ENCODE measurements at places on chromosomes 1 and 21. TPM values are rescaled to one million over a fixed set of nuclear protein-coding genes. Genes with fewer than 3 reads are reported as not detected.

DNA sequence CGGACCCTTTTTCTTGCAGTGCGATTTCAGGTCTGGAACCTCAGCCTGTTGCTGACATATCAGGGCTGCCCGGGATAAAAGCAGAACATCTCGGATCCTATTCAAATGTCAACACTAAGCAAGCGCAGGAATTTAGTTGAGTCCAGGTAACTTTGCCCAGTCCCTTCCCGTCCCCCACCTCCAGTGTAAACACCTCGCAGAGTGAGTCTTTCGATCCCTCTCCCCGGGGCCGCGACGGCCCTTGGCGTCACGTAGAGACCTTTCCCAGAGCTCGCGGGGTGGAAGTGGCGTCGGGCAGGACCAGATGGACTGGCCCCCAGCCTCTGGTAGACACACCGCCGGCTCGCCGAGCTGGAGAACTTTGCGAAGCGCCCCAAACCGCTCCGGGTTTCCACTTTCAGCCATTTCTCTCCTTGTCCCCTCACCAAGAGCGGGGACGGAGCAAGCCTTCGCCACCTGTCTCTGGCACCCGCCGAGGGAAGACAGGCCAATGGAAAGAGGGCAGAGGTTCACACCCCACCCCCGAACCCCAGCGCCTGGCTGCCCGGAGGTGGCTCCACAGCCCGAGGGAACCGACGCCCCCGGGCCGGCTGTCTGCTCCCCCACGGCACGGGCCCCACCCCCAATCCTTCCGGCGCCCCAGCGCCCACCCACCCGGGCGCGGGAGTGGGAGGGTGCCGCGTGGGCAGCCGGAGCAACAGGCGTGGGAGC is 570 bp downstream of the KCND3 start:
- DNase-seq, result no peak

GRCh38 chr1:97926017-97926708 is 5.3 kb upstream of the DPYD start:
- DNase-seq, result no peak

- DNase-seq, result no peak
Measured at GRCh38 chr1:53543130-53543777, 84.1 kb downstream of the DMRTB1 start.

GRCh38 chr1:4573526-4573925 is 80.9 kb upstream of the AJAP1 start:
- no peak for DNase-seq

DNA sequence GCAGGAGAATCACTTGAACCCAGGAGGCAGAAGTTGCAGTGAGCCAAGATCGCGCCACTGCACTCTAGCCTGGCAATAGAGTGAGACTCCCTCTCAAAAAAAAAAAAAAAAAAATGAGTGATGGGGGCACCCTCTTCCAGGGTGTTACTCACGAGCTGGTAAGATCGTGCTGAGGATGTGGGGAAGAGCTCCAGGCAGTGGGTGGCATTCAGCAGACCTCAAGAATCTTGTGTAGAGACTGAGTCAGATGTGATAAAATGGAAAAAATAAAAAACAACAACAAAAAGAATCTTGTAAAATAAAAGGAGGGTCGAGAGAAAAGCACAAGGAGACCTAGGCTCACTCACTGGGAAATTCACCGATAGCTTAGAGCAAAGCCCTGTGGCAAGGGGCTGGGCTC is 38.5 kb downstream of the EPHA2 start:
- DNase-seq, result no peak

GRCh38 chr1:238139713-238140112 is 249.0 kb upstream of the ZP4 start:
- no peak for DNase-seq

- no peak for DNase-seq
Measured at GRCh38 chr1:165467706-165468105, 22.8 kb upstream of the RXRG start.

DNA sequence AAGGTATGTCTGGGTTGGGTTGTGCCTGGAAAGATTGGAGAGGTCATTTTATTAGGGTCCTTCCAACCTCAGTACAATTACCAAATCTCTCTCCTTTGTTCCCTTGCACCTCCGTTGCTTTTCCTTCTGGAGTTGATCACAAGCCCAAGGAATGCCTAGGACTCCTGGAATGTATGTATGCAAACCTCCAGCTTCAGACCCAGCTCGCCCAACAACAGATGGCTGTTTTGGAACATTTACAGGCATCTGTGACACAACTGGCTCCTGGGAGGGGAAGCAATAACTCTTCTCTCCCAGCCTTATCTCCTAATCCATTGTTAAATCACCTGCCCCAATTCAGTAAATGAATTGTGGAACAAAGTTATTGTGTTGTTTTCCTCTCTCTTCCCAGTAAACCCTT is 8.3 kb downstream of the TSACC start:
- no peak for DNase-seq

- no peak for DNase-seq
Measured at GRCh38 chr1:51327386-51327785, 3.0 kb downstream of the TTC39A start.

DNA sequence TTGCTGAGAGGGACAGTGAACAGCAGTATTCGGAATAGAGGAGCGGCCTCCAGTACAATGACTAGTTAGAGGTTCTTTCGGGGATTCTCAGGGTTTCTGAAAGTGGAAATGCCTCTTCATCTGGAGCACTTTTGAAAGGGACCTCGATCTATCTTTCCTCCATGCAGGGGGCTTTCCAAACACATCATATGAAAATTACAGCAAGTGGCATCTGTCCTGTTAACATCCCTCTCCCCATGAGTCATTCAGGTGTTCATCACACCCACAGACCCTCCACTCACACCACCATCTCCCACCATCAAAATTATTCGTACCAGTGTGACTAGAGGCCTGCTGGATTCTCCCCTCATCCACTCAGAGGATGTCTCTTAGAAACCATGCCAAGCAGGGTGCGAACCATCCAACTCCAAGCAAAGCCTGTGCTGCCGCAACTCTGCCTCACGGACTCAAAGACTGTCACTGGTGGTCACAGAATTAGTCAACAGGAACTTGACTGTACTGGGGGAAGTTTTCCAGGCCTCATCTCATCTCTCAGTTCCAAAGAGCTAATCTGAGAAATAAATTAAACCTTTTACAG is 211.1 kb downstream of the MRPL39 start:
- DNase-seq, result no peak

- DNase-seq, result no peak
Measured at GRCh38 chr1:234529095-234529949, 50.3 kb upstream of the TARBP1 start.

GRCh38 chr1:94942171-94943128 is 15.5 kb upstream of the CNN3 start:
- DNase-seq, result no peak

- no peak for DNase-seq
Measured at GRCh38 chr1:5151511-5151910, 497.1 kb downstream of the AJAP1 start.

DNA sequence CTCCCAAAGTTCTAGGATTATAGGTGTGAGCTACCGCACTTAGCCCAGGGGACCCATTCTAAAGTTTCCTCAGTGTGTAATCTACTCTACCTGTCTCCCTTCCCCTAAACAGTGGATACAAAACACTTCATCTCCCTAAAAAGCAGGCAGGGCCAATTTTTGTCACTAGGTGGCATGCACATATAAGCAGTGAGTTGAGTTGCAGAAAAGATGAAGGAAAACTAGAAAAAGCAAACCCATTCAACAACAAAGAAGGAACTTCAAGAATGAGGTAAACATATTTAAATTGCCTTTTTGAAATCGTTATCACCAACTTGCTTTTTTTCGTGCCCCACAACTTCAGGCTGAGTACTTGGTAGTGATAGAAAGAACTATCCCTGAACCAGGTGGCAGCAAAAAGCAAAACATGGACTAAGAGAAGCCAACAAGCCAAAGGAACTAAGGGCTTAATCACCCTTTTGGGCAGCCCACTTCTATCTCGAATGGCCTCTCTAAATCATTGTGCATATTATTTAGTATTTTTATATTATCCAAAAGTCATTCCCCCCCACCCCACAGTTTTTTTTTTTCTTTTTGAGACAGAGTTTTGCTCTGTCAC is 19.7 kb upstream of the ALDH9A1 start:
- no peak for DNase-seq

- no peak for DNase-seq
Measured at GRCh38 chr1:89809556-89809955, 11.3 kb upstream of the LRRC8D start.

GRCh38 chr1:231045286-231045685 is 5.2 kb upstream of the FAM89A start:
- no peak for DNase-seq

TEKT2 gene
- polyA plus RNA-seq, result 6.0 TPM

IL23R gene
- 0.10 TPM for polyA plus RNA-seq

OSBPL9 gene
- 82.3 TPM for polyA plus RNA-seq

SH2D1B gene
- polyA plus RNA-seq, result 0.56 TPM

IGSF9 gene
- polyA plus RNA-seq, result 13.4 TPM

TTC24 gene
- not detected for polyA plus RNA-seq

CELA3A gene
- polyA plus RNA-seq, result not detected
